Spinal cord (tissue), 10 donors: ENCODE measurements at places on chromosomes 13 and 19. TPM values are rescaled to one million over a fixed set of nuclear protein-coding genes. Genes with fewer than 3 reads are reported as not detected.

The ADAMTS10 gene
- total RNA-seq, result 98.6 TPM

The CD177 gene
- total RNA-seq, result 24.1 TPM

The FGF9 gene
- total RNA-seq, result 15.3 TPM

The AP1M2 gene
- 0.30 TPM for total RNA-seq

The PALM gene
- total RNA-seq, result 48.8 TPM

The ZNF284 gene
- total RNA-seq, result 6.4 TPM

The ZNF790 gene
- 17.1 TPM for total RNA-seq
